Stimulated activated CD8-positive, alpha-beta memory T cell treated with anti-CD3 and anti-CD28 coated beads, Interleukin-2, amount 100 ng/mL, for 48 hours (primary cell): ENCODE measurements at places on chromosomes 16 and 17.

GRCh38 chr16:69031877-69032301, 73.6 kb upstream of the HAS3 start:
- no peak for DNase-seq

DNA sequence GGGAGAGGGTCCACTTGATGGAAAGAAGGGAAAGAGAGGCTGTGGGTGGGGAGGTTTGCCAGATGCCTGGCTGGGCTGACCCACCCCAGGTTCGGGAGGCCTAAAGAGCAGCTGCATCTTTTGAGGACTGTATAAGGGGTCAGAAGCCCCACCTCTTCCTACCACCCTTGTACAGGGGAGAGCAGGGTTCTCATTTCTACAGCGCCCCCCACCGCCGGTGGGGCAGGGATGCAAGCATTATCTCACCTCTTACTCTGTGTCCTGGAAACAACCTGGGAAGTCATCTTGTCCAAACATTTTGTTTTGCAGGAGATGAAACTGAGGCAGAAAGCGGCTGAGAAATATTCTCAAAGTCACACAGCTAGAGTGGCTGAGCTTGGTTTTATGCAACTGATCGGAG, 22.5 kb upstream of the CCDC182 start:
- no peak for DNase-seq

DNA sequence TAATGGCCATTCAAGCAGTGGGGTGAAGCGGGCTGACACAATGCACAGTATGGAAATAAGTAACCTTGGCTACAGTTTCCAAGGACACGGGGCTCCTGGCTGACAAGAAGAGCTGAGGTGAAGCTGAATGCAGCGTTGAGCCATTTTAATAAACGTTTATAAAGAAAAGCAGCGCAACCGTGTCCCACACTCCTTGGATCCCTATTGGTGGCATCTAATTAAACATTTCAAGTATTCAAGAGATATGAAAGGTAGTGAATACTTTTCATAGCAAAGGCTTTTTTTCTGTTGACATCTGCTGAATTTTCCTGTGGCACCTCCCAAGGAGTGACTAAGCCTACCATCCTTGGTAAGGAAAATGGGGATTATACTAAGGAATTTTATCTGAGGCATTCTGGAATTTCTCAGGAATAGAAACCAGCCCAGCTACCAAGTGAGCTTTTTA, 26.5 kb downstream of the DUSP14 start:
- no peak for DNase-seq

DNA sequence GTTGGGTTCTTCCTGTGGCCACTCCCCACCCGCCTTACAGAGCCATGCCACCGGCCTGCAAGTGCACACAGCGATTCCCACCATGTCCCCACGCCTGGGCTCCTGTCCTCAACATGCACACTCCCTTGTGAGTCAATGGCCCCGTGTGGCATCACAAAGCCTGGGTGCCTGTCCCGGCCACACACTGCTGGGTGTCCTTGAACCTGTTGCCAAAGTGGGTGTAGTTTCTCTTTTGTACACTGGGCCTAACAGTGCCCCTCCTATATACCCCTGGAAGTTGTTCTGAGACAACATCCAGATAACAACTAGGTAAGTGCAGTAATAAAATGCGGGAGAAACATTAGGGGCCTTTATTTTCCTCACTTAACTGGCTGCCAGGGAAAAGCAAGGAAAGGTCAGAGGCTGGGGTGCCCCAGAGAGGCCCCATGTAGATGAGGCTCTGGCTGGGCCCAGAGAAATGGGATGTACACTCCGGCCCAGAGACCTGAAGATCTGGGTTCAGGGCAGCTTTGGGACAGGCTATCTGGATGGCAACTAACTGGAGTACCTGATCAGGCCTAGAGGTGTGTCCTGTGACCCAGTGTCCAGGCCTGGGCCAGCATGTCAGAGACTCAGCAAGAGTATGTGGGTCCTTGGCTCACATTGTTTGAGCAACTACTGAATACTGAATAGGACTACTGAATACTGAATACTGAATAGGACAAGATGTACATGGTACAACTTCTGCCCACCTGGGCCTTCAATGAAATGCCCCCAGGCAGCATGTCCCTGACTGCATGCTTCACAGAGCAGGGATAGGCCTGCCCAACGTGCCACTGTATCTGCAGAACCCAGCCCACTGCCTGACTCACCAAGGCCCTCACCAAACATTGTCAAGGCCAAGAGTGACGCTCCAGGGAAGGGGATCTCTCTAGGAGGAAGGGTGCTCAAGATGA, 8.3 kb downstream of the ABCC3 start:
- DNase-seq, result no peak

GRCh38 chr17:62179525-62180161, 114.6 kb upstream of the MED13 start:
- no peak for DNase-seq

DNA sequence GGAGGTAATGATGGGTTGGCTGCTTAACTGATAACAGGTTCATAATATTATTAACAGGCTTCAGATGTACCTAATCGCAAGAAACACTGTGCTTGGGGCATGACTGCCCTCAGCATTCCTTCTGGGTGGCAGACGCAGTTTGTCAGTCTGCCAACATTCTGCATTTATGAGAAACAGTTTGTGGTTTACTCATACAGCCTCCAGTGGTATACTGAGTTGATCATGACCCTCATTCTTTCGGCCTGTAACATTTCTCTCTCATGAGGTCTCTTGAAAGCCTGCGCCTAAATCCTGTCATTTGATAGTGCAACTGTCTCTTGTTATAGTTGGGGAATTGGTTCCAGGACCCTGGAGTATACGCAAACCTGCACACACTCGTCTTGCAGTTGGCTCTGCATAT, 4.9 kb upstream of the RUSF1 start:
- DNase-seq, result no peak

- DNase-seq, result no peak
Measured at GRCh38 chr16:67150833-67151396, at the start of gene B3GNT9. Gene B3GNT9 (minus strand): TSS chr16:67150998. CDS start chr16:67150485, 513 bp downstream.

GRCh38 chr17:62164747-62165722, 100.0 kb upstream of the MED13 start:
- DNase-seq, result no peak

DNA sequence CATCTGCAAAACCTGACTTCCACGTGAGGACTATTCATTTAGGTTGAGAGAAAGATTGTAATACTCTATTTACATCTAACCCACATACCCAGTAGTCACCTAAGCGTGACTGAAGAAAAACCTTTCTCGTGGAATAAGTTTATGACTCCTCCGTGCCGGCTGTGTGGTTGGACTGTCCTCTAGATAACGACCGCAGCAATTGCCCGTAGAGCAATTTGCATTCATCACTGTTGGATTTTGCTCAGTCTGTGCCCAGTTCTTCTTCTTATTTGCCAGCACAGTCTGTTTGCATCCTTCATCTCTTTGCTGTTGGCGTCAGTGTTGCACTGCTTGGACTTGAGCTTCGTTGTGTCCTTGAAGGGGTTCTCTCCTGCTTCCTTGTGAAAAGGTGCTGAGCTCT, 131.3 kb downstream of the CYB561 start:
- DNase-seq, result no peak

GRCh38 chr17:78823282-78824046, 17.1 kb downstream of the USP36 start:
- DNase-seq, result no peak

DNA sequence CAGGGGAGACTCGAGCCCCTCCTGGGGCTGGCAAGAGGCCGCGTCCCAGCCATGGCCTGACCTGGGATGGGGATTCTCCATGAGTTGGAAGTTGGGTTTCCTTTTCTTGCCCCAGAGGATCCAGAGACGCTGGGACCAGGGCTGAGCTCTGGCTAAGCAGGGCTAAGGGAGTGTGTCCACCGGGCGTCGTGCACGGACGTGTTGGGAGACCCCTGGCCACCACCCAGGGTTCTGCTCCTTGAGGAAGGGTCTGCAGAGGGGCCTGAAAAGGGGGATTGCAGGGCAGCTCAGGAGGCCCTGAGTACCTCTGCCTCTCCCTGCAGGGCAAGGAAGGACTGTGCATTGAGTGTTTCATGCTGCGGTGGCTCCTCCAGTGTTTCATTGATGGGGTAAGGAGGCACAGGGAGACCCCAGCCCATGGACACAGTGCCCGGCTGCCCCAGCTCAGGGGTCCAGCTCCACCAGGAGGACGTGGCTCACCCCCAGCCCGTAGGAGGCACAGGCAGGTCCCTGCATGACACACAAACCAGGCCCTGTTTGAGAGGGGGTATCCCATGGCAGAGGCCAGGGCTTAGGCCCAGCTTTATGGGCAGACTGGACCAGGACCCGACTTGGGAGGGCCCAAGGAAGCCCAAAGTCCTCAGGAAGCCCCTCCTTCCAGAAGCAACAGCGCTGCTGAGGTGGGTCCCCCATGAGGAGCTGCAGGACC, 47.5 kb downstream of the USP22 start:
- no peak for DNase-seq

GRCh38 chr17:35903451-35903850, 23.3 kb upstream of the CCL5 start:
- no peak for DNase-seq

DNA sequence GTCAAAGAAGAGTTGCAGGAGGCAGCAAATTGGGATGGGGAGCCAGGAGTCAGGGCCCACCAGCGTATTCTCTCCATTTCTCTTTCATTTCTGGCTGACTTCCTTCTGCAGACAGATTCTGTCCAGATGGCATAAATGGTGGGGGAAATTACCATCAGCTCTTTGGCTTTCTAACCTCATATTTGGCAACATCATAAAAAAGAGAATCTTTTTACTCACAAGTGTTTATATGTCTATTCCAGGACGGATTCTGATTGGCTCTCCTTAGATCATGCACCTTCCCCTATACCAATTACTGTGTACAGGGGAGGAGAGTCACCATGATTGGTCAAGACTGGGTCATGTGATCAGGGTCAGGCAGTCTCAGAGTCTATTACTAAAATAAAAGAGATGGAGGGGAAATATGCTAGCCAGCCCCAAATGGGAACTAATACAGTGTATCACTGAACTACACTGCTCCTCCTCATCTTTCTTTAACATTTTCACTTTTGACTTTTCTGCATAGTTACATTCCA, 537.1 kb upstream of the EEF2KMT start:
- no peak for DNase-seq
